ENCODE measurements at places on chromosomes 1 and 21.

- no peak for DNase-seq
These were observed 19.1 kb downstream of the KLHL20 start for GRCh38 chr1:173733912-173734311.

GRCh38 chr1:203531063-203531462, 37.1 kb downstream of the OPTC start:
- DNase-seq, result no peak

DNA sequence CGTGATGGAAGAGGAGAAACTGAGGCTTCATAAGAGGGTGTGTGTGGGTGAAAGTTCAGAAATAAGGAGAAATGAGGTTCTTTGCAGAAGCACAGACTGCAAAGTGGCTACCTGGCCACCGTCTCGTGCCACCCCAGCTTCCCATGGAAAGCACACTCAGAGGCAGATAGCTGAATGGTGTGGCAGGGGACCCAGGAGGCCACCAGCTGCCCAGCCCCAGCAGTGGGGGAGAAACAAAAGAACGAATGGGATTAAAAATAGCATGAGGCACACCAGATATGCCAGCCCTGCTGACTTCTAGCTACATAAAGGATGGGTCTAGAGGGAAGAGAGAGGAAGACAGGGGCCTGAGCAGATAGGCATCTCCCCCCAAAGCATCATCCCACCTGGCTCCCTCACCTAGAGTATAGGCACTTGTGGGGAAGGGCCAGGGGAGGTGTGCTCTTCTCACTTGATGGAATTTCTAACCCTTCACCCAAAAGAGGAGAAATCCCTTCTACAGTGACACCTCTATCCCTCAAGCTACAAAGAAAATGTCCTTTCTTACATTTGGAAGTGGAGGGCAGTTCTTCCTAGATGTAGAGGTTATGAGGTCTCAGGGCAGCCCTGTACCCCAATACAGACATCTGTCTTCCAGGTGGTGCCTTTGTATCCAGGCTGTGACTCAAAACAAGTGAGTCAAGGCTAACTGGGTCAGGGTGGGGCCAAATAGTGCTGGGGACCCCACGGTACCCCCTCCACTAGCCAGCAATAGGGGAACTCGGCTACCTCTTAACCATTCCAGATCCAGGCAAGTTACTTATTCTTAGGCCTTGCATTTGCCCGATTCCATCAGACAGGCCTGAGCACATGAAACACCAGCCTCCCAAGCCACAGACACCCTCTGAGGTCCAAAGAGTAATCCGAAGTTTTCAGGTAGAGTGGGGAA, 3.5 kb downstream of the HDGF start:
- no peak for DNase-seq

DNA sequence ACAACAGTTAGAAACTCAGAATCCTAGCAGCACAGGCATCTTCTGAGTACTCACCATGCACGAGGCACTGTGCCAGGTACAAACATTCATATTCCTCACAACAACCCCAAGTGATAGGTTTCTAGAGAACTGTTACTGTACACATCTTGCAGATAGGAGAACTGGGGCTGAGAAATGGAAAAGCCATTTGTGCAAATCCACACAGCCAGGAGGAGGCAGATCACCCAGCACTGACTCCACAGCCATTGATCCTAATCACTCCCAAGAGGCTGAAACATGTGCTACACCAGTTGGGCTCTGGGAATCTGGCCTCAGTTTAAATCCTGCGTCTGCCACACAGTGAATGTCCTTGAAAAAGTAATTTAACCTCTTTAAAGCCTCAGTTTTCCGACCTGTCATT, 151.0 kb downstream of the ST6GALNAC5 start:
- no peak for DNase-seq

DNA sequence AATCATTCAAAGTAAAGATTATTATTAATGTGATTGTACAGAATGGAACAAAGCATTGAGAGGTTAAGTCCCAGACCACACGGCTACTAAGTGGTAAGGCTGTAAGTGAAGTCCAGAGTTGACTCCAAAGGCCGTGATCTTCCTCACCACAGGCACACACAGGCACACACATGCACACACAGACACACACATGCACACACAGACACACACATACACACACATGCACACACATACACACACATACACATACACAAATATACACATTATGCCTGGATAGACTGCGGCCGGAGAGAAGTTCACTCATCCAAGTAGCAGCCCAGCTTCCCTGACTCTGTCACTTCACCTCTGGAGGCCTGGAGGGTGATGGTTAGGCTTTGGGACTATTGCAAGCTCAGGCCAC, 121.9 kb downstream of the HLX start:
- DNase-seq, result no peak

DNA sequence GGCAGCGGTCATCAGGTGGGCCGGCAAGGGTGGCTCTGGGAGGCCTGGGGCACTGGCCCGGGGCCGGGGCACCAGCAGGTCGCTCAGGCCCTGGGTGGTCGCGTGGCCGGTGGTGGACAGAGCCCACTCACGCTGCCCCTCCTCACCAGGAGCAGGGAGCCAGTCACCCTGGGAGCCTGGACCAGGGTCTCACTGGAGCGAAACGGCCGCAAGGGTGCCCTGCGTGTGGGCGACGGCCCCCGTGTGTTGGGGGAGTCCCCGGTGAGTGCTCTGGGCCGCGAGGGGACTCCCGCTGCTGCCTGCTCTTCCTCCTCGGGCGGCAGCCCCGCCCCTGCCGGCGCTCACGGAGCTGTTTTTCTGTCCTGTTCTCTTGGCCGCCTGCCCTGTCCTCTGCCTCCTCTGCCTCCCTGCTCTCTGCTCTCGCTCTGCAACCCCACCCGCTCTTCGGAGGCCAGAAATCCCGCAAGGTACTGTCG, 23.5 kb downstream of the RNF223 start:
- no peak for DNase-seq

DNA sequence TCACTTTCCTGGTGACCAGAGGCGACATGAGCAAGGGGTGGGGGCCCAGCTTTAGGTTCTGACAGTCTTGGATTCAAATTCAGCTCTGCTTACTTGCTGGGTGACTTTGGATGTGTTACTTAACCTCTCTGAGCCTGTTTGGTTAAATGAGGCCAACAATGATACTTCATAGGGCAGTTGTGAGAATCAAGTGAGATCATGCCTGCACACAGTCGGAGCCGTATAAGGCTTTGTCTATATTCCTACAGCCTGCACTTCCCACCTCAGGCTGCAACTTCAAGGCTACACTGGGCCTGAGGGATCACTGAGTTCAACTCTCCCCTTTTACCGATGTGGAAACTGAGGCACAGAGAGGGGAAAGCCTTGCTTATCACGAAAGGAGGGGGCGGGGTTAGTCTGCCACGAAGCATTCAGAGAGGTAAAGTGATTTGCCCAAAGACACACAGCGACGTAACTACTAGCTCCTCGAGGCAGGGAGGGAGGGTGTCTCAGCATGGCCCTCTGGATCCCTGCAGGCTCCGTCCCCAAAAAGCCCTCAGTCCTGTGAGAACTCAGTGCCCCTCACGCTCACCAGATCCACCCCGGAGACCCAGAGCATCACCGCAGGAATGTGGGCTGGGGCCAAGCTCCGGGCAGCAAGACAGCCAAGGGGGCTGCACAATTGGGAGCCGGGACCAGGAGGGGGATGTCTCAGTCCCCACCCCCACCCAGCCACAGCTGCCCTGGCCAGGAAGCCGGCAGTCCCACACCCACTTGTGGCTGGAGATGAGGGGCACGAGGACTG, 25.0 kb downstream of the SDC3 start:
- DNase-seq, result no peak

DNA sequence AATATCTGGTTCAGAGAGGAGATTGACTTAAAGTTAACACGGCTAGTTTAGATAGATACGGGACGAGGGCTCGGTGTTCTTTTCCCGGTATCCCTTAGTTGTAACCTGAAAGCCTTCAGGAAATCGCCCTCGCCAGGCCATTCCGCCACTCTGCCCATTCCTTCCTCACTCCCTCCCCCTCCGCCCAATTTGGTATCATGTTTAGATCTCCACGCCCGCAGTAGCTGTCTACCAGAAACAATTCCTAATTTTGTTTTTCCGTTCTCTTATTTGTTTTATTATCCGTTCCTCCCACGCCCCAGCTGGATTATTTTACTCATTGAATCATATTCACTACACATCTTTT, 685 bp upstream of the VAMP4 start:
- DNase-seq, result peak; percentile 7

- DNase-seq, result no peak
These were observed 11.3 kb downstream of the SSR2 start for GRCh38 chr1:156009404-156009803.

DNA sequence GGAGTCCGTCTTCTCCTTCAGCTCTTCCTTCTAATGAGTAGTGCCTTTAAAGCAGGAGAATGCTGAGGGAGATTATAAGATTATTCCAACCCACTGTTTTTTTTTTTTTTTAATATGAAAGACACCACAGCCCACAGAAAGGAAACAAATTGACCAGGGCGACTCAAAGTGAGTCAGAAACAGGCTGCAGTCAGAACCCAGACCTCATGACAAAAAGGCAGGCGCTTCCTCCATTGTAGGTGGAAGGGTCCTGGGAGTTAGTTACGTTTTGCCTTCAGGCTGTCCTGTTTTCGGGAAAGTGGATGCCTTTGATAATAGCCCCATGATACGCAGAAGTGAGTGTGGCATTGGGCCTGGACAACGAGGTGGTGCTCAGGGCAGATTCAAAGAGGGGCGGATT, 21.0 kb downstream of the PLXNA2 start:
- no peak for DNase-seq

DNA sequence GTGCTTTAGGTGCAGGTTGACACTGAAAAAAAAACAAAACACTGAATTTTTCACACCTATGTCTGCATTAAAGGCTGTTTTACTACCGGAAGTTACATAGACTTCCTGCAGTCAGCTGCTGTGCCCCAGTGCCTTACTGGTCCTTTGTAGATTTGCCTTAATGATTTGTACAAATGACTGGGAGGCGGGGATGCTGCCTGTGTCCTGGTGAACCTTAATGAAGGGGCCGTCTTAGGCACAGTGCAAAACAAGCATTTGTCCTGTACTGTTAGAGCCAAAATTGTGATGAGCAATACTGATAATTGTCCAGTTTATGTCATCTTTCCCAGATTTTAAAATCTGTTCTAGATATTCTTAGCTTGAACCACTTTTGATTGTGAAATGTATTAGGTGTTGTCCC, 90.9 kb upstream of the PGD start:
- DNase-seq, result no peak

- no peak for DNase-seq
These were observed 291.8 kb upstream of the CAMK1G start for GRCh38 chr1:209291715-209292114.

GRCh38 chr21:42409366-42409765, 5.7 kb downstream of the UBASH3A start:
- DNase-seq, result no peak

DNA sequence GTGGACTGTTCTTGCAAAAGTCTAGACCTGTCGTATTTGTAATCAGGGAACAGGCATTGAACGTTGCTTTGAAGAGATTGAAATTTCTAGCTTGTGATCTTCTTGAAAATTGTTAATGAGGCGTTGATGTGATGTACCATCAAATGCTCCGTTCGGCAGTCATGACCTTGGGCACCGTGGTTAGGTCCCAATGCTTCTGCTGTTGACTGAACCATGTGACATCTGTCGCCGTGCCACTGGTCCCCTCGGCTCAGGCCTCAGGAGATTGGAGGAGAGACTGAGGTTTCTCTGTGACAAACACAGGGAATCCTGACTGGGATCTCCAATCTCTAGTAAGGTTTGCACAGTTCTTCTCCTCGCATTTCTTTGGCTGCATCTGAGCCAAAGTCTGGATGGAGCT, 18.1 kb upstream of the KCNAB2 start:
- no peak for DNase-seq

DNA sequence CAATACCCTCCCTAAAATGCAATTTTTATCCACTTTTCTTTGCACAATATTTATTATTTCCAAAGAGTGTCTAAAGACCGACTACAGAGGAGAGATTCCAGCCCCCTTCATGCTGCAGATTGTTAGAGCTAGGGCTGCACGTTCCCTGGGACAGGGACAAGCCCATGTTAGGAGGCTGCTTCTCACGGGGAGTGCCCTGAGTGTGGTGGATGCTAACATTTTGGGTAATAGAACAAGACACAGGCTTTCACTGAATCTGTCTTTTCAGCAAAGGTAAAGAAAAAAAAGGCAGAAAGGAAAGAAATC, 125.4 kb downstream of the RIPK4 start:
- no peak for DNase-seq

DNA sequence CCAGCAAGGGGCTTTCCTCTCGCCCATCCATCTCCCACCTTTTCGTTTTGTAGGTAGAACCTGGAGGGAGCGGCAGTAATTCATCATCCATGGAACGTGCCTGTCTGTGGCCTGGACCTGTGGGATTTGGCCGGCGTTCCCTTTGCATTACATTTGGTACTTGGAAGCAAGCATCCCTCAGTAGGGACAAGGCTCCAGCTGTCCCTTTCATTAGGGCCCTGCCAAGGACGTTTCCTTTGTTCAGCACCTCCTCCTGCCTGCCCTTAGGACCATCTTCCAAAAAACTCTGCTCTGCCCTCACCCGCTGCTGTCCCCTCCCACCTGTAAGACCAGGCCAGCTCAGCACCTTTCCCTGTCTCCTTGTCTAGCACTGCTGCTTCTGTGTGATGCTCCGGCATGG, 62.1 kb downstream of the RYR2 start:
- no peak for DNase-seq

DNA sequence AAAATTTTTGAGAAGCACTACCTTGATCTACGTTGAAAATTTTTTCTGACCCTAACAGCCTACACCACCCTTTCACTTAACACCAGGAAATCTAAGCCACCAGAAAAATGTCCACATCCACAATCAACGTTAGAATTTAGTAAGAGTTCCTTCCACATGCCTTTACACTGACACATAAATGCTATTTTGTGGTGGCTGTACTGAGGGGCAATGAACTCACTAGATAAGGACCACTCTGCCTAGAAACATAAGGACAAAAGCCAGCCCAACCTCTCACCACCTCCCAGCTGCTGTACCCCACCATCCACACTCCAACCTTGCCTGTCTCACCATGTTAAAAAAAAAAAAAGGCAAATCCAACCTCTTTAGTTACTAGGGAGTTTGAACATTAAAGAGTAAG, 29.8 kb downstream of the PARP1 start:
- DNase-seq, result no peak

- DNase-seq, result no peak
These were observed 32.2 kb upstream of the UBE2U start for GRCh38 chr1:64171246-64171645.

DNA sequence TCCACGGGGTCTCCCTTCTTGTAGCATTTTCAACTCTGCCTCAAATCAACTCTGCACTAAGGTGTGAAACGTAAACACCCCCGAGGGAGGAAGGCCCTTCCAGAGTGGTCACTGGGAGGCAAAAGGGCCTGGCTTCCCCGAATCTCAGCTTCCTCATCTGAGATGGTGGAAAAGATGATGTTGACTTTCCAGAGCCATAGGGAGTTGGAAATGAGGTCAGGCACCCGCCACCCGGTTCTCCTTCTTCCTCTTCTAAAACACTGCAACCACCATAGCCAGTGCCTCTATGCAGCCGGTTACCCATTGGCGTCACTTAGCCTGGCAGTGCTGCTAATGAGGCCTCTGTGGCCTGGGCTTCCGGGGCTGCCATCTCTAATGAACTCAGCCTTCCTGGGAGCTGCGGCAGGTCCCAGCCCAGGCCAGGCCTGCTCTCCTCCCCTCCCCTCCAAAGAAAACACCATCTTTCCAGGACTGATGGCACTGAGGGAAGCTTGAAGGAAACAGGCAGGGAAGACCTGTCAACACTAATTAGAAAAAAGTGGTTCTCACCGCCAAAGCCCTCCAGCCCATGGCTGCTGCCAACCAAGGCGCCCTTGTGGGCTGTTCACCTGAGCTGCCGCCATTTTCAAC, 175.0 kb downstream of the KAZN start:
- no peak for DNase-seq
